ENCODE measurements at places on chromosomes 3 and 15.
A peak's percentile ranks its signal among the peaks of the same experiment; 100 is the strongest.

DNA sequence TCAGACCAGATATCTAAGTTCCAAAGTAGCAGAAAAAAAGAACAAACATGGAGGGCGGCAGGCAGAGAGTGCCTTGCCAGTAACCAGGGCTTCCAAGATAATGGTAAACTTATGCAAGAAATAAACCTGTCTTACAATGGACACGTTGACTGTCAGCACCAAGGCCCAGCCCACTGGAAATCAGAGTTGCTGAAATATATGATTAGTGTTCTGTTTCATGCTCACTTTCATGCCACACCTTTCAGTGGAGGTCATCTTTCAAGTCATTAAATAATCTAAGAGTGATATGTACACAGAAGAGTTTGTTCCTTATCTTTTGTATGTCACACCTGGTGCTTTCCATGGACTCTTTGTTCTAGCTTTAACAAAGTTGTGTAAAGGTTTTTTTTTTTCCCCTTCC is 358.1 kb downstream of the MECOM start:
- DNase-seq = no peak

DNA sequence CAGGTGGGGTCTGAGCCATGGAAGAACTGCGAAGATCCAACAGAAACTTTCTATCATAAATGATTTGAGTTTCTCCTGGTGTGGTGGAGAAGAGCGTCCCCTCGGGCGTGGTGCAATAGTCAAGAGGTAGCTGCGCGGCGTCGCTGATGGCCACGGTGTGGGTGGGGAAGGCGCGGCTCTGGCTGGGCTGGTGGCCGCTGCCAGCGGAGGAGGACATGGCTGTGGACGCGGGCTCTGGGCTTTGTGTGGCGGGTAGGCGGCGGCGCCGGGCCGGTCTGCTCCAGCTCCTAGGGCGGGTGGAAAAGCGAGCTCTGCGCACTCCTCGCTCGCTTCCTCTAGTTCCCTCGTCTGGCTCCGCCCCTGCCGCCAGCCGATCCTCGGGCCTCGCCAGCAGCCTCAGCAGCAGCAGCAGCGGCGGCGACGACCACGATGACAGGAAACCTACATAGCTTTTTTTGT is 5.9 kb downstream of the STARD9 start:
- DNase-seq = peak; percentile 68

GRCh38 chr15:96774216-96774615 is 443.7 kb downstream of the NR2F2 start:
- DNase-seq = no peak

DNA sequence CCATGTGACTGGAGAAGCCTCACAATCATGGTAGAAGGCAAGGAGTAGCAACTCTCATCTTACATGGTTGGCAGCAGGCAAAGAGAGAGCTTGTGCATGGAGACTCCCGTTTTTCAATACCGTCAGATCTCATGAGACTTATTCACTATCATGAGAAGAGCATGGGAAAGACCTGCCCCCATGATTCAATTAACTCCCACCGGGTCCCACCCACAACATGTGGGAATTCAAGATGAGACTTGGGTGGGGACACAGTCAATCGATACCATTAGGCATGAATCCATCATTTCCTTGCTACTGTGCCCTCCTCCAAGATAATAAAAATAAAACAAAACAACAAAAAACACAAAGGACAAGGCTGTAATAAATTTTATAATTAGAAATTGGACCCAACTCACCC is 384.7 kb upstream of the MEIS2 start:
- DNase-seq = no peak

GRCh38 chr15:73839699-73840377 is 33.5 kb upstream of the TBC1D21 start:
- DNase-seq = no peak

- DNase-seq = no peak
Observed at GRCh38 chr3:152076148-152076547, 192.6 kb upstream of the MBNL1 start.

DNA sequence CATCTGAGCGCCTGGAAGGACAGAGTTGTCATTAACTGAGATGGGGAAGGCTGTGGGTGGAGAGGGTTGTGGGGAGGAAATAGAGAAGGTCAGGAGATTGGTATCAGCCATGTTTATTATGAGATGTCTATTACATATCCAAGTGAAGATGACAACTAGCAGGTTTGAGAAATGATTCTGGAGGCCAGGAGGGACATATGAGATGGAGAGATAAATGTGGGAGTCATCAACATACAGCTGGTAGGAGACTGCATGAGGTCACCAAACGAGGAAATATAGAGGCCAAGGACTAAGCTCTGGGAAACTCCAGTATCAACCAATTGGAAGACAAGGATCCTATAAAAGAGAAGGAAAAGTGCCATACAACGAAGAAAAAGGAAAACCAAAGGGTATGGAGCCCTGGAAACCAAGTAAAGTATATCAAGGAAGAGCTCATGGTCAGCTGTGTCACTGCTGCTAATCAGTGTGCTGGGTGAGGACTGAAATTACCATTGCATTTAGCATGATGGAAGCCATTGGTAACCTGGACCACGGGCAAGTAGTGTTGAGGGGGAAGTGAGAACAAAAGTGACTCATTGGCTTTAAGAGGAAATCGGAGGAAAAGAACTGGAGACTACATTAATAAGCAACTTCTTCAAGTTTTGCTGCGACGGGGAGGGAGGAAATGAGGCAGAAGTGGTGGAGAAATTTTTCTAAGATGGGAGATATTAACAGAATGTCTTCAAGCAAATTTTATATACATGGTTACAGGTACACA is 14.0 kb upstream of the UACA start:
- DNase-seq = no peak

GRCh38 chr3:8371085-8371551 is 130.5 kb upstream of the LMCD1 start:
- no peak for DNase-seq

DNA sequence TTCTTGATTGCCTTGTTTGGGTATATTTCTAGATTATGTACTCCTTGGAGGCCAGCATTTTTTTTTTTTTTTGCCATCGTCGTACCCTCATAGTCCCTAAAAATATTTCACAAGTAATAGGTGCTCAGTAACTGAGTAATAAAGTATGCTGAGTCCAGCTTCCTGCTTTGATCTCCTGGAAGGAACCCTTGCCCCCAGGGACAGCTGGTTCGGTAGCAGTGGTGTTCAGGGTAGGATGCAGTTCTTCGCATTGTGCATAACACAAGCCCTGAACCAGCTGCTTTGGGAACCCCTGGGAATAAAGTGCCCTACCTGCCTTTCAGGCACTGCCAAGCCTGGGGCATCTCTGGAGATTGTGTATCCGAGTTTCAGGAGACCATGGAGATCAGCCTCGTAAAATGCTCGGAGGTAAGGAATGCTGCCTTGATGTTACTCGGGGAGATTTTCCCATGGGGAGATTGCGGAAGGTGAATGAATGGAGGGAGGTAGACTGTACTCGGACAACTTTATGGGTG is 7.6 kb downstream of the MYZAP start:
- DNase-seq = no peak

DNA sequence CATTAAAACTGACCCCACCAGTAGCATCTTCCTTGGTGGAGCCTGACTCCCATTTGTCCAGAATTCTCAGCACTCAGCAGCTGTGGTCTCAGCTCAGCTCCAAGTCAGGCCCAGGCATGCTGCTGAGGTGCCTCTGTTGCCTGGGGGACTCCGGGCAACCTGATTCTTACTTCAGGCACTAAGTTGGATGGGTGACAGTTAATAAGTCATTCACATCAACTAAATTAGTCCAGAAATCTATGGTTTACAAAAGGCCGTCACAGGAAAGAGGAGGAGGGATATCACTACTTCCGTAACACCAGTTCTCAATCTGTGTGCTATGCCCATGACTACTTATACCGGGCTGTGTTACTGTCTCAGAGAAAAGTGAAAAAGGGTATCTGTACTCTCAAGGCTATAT is 310.2 kb downstream of the SATB1 start:
- DNase-seq = no peak

DNA sequence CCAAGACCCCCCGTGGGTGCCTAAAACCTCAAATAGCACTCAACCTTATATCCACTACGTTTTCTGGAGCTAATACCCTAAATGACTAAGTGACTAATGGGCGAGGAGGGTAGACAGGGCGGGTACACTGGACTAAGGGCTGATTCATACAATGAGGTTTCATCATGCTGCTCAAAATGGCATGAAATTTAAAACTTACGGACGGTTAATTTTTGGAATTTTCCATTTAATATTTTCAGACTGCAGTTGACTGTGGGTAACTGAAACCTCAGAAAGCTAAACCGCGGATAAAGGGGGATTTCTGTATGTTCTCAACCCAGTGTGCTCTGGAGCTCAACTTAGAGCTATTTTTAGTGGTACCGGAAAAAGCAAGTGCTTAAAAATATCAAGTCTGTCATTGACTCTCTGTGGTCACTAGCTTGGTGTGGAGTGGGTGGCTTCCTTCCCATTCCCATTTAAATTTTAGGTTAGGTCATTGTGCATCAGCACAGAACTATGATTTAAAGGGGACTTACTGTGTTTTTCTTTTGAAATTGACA is 72.9 kb downstream of the LRRC28 start:
- DNase-seq = no peak

DNA sequence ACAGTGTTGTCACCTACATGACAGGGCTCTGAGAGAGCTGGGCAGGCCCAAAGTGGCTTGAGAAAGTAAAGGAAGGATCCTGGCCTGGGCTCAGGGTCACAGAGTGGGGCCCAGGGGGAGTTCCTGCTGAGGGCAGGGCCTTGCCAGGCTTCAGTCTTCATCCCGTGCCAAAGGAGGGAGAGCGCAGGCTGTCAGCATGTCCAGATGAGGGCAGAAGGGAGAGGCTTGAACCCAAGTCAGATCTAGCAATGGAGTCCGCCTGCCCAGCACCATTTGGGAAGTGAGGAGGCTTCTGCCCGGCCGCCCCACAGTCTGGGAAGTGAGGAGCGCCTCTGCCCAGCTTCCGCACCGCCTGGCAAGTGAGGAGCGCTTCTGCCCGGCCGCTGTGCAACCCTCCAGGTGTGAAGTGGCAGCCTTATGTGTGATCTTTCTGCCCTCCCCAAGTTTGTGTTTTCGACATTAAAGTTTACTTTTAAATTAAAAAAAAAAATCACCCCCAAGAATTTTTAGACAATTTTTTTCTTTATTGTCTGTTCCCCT is 303.6 kb upstream of the PROK2 start:
- no peak for DNase-seq

GRCh38 chr3:21592828-21593227 is 158.2 kb downstream of the ZNF385D start:
- DNase-seq = no peak

GRCh38 chr15:96538491-96538890 is 208.0 kb downstream of the NR2F2 start:
- DNase-seq = no peak

DNA sequence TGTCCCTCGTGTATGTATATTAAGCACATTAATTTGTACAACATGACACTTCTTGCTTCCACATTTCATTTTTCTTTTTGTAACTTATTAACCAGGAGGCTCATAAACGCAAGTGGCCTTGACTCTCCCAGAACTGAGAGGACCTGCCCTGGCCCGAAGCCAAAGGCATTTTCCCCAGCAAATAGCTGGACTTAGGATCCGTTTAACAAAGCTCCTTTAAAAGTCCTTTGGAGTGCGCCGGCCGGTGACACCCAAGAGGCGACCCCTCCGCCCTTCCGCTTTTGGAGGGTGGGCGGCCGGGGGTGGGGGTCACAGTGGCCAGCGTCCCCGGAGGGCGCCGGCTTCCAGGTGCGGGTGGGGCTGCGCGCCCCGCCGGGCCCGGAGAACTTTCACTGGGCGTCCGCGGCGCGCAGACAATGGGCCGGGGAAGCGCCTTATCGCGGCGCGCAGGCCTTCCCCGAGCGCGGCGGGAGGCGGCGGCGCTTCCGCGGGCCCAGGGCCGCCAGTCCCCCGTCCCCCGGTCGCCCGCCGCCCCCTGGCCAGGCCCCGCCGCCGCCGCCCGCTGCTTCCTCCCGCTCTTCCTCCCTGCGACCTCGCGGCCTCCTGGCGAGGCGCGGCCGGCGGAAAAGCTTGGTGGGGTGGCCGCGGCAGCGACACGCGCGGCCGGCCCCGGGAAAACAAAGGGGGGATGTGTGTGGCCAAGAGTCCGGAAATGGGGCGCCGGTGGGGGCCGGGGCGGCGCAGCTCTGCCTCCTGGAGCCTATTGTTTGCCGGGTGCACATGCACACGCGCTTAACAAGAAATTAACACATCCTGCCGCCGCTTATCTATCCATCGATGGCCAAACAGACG is 613.4 kb downstream of the MCTP2 start:
- DNase-seq = no peak

- DNase-seq = no peak
Observed at GRCh38 chr3:23051240-23052140, 151.6 kb upstream of the UBE2E2 start.

GRCh38 chr3:67662733-67663132 is 8.3 kb upstream of the SUCLG2 start:
- no peak for DNase-seq
